ENCODE measurements at places on chromosomes 4 and X. TPM values are rescaled to one million over a fixed set of nuclear protein-coding genes. Genes with fewer than 3 reads are reported as not detected.

- no peak for DNase-seq
Measured at GRCh38 chrX:108156082-108156481, 64.5 kb downstream of the ATG4A start.

DNA sequence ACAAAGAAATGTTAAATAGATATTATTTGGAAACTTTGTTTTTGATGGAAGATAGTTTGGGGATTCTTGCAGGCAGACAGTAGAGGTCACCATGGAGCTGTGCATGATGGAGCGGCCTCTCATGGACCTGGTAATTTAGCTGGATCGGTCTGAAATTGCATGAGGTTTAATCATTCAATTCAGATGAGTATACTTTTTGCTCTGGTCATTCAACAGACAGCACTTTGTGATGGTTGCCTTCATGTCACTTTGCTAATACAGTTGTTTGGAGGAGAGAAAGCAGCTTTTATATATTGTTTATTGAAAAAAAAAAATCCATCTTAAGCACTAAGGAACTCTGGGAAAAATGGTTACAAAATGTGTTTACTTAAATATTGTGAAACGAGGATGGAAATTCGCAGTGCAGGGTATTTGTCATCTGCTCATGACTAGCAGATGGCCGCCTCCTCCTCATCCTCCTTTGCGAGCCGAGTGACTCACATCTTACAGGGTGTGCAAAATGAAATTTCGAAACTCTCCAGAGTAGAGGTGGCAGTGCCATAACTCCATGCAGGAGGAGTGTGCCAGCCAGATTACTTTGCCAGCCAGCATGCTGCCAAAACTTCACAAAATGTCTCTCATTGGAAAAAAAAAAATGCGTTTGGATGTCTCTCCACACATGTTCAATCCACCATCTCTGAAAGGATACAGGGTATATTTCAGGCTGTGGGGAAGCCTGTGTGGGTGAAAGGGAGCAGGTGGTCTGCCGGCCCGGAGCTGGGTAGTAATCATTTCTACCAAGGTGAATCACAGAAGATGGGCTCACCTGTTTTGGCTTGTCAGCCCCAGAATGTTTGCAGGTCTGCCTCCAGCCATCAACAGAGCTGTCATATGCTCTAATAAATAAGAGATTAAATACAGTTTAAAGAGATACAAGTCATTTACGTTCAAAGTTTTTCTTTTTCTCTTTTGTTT is 314.9 kb upstream of the DIPK2B start:
- peak; percentile 21 for DNase-seq

DNA sequence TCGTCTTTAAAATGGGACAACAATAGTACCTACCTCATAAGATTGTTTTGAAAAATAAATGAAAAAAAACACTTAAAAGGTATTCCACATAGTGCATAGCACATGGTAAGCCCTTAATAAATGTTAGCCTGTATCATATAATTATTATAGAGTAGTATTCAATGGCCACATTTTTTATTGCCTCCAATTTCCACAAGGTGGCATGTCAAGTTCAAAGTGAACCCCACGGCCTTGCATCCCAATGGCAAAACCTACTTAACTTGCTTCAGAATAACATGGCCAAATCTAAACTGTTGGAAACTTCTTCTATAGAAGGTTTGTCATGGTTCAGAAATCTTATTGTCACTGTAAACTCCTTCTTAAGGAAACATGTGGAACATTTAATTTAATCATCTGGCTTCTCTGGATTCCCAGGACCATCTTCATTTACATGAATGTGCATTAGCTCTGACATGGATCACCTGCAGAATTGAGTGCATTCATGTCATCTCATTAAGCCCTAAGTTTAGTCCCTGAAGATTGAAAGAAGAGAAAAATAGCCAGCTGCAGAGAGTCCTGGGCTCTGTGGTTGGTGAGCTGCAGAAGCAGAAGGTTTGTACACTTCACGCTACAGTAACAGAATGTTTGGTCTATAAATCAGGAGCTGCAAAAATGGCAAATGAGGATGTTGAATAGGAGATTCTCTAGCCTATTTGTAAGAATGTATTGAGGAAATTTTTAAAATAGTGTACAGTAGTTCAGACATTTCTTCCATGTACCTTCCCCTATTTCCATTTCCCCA is 61.0 kb downstream of the ANXA3 start:
- DNase-seq = peak; percentile 25

GRCh38 chr4:66307641-66308438 is 637.6 kb upstream of the EPHA5 start:
- DNase-seq = no peak

DNA sequence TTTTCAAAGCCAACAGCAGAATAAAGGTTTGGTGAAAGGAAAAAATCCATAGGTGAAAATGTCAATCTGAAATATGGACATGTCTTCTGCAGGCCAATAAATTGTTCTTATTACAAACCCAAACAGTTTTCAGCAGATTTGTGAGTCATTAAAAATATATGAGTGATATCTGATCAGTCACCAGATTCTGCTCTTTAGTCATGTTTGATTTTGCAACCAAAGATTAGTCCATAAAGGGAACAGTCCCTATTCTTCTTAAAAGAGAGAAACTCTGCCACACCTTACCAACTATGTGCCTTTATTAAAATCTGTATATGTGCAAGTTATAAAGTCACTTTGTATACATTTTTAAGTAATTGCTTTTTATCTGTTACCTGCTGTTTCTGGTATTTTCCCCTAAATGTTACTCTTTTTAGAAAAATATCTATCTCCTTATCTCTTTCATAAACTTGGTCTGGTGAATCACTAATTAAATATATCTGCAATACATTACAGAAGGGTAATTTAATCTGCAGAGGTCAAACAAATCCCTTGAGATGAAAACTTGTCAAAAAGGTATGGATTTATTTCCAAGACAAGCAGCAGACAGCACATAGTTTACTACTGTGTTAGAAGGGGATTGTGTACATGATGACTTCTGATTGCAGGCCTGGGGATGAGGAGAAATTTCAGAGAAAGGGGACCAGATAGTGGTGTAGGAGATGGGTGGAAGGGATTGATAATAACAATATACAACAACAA is 322.9 kb upstream of the NWD2 start:
- DNase-seq = no peak

Gene LRP2BP
- total RNA-seq = 1.9 TPM

- no peak for DNase-seq
Measured at GRCh38 chrX:106903856-106904528, 851 bp upstream of the RIPPLY1 start.

Gene CSN2
- total RNA-seq = not detected

Gene PCDH18
- 118 TPM for total RNA-seq

- DNase-seq = peak; percentile 10
Measured at GRCh38 chr4:127870688-127871087, 10.0 kb upstream of the PLK4 start.

GRCh38 chr4:15003891-15004738 is 1.8 kb downstream of the CPEB2 start:
- DNase-seq = no peak

GRCh38 chr4:10527438-10527837 is 70.2 kb upstream of the ZNF518B start:
- no peak for DNase-seq

- no peak for DNase-seq
Measured at GRCh38 chr4:18294021-18294420, 272.5 kb upstream of the LCORL start.

DNA sequence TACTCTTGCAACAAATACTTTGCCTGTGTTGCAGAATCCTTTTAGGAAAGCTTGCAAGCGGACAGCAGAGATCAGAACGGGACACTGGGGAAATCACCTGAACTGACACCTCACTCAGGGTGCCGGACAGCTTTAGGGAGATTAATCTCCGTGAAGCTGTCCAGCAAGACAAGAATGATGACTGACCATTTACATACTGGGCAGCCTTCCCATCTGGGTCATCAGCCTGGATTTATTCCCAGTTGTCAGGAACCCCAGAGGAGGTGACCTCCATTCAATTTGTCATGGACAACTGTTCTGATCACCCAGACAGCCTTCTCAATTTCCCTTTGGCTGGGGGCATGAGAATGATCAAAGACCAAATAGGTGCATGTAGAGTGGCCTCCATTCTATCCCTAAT is 93.0 kb upstream of the EGFL6 start:
- DNase-seq = no peak

DNA sequence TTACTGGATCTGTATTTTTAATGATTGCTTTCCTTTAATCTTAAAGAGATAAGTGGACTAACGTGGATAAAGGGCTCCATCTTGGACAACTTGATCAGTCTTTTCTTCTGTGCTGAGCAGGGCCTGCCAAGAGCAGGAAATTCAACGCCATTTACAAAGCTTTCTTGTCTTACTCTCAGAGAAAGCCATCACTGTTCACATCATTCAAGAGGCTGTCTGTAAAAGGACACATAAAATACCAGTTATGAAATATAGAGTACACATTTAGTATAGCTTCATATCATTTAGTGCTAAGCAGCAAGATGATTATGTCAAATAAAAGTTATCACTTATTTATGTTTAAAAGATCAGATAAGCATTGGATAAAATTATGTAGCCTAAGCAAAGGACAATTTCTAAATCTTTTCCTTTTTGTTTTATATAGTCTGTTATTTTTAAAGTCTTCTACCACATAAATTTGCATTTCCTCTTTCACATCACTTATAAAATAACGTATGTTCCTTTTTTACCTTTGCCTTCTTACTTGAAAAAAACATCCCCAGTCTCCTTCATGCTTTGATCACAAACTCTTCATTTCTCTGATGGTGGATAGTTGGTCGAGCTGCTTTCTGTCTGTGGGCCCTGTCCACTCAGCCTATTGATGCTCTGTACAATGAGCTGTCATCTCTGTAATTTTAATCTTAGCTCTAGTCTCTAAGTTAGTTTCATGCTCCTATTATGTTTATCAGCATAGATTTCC is 2.1 kb upstream of the CCNG2 start:
- DNase-seq = no peak

DNA sequence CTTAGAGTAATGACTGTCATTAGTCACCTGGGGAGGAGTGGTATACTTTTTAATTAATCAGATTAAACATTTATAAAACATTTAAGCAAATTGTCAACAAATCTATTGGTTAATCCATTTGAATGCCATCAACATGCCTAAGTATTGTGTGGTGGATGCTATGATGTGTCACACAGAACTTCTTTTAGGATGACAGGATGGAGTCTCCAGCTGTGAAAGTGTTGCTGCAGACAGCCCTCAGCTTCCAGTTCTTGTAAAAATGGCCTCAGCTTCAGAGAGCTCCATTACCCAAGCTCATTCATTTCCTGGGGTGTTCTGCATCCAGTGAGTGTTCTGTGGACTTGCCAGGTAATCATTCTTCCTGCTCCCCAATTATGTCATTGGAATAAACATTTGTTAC is 74.3 kb upstream of the CLNK start:
- no peak for DNase-seq

DNA sequence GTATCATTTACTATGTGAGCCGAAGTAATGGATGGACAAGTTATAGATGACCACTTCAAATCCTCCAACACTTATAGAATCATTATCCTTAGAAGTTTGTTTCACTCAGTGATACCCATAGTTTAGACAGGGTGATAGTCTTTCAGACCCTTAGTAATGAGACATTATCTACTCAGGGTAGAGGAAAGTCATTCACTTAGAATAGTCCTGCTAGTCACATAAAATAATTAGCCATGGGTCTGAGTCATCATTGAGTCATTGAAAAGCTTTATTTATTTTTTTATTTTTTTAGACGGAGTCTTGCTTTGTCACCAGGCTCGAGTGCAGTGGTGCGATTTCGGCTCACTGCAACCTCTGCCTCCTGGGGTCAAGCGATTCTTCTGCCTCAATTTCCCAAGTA is 321.7 kb upstream of the FSTL5 start:
- DNase-seq = no peak

GRCh38 chr4:48334900-48335384 is 6.4 kb upstream of the SLAIN2 start:
- DNase-seq = no peak

GRCh38 chr4:57504139-57504538 is 394.0 kb upstream of the IGFBP7 start:
- no peak for DNase-seq

- no peak for DNase-seq
Measured at GRCh38 chrX:9352243-9352642, 112.6 kb upstream of the TBL1X start.

DNA sequence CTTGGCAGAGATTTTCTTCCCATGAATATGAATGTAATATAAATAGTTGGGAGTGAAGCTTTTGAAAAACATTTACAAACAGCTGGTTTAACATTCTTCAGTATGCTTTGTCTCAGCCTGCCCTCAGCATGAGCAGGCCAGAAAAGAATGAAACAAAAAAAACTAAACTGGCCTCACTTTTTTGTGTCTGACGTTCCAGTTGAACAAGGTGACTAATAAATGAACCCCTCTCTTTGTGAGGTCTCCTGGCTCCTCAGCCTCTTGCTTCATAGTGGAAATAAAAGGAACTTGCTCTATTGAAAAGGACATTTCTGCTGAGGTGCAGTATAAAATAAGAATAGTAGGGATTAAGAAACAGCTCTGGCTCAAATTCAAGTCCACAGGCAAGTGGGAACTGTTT is 9.4 kb downstream of the CHST7 start:
- no peak for DNase-seq
